ENCODE measurements at places on chromosomes 13 and 19.

DNA sequence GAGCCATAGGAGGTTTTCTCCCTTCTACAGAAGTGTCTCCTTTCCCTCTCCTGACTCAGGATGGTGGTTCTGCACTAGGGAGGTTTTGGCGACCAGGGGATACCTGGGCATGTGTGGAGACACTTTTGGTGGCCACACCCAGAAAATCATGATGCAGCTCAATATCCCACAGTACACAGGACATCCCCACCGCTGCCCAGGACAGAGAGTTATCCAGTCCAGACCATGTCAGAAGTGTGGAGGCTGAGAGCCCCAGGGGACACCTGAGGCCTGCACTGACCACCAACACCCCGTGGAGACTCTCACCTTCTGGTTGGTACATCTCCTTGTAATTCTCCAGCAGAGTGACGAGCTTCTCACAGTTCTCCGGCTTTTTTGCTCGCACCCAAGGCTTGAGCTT is 16.6 kb downstream of the PEG3 start:
- no peaks in the 10 kb centered on the region for H3K27me3 ChIP-seq
- H3K27ac ChIP-seq: no peak overlapping the region
- no peak for DNase-seq
- H3K4me3 ChIP-seq: no peak overlapping the region

- DNase-seq: no peak
- no peaks in the 10 kb centered on the region for H3K27me3 ChIP-seq
- no peak overlapping the region for H3K4me3 ChIP-seq
- no peaks in the 10 kb centered on the region for H3K36me3 ChIP-seq
- no peaks in the 10 kb centered on the region for H3K4me1 ChIP-seq
- no peak overlapping the region for H3K27ac ChIP-seq
Measured at GRCh38 chr19:53594811-53595509, 36.8 kb upstream of the DPRX start.

DNA sequence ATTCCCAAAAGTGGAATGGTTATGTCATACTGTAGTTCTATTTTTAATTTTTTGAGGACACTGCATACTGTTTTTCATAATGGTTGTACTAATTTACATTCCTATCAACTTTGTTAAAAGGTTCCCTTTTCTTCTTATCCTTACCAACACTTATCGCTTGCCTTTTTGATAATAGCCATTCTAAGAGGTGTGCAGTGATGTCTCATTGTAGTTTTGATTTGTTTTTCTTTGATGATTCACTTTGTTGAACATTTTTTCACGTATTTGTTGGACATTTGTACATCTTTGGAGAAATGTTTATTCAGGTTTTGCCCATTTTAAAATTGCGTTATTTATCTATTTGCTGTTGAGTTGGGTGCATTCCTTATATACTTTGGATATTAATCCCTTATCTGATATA is 188.8 kb upstream of the SPRY2 start:
- no peak overlapping the region for H3K4me3 ChIP-seq
- H3K36me3 ChIP-seq: no peaks in the 10 kb centered on the region
- no peak overlapping the region for H3K27ac ChIP-seq
- no peaks in the 10 kb centered on the region for H3K27me3 ChIP-seq
- H3K4me1 ChIP-seq: no peaks in the 10 kb centered on the region

GRCh38 chr19:18954094-18954493 is 13.1 kb upstream of the HOMER3 start:
- H3K27me3 ChIP-seq: no peaks in the 10 kb centered on the region
- no peak overlapping the region for H3K4me3 ChIP-seq
- no peak for DNase-seq
- no peaks in the 10 kb centered on the region for H3K4me1 ChIP-seq
- no peak overlapping the region for H3K27ac ChIP-seq

DNA sequence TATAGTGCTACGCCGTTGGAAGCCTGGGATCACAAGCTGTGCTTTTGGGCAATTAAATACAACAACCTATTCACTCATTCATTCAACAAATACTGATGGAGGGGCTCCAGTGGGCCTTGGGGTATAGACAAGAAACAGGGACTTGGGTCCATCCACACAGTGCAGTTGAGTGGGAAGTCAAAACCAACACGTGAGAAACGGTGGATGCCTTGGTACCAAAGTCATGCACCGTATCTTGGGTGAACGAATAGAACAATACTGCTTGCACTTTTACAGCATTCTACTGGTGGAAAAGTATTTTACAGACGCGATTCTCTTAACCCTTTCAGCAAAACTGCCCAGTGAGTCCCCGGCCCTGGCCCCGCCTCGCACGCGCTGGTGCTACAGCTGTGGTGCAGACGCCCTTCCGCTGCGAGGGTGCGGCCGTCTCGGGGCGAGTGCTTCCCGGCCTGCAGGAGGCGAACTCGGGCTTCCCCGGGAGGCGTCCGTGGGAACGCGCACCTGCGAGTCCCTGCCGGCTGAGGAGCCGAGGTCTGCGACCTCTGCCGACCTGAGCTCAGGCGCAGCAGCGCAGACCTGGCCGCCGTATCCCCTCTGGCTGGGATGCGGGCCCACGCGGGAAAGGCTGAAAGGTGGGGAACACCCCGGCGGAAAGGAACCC is 8.3 kb downstream of the TNFRSF19 start:
- H3K4me3 ChIP-seq: peak overlapping the region; percentile 69
- H3K27me3 ChIP-seq: no peaks in the 10 kb centered on the region
- no peak for DNase-seq
- peak overlapping the region; percentile 86 for H3K27ac ChIP-seq
- H3K36me3 ChIP-seq: no peaks in the 10 kb centered on the region

DNA sequence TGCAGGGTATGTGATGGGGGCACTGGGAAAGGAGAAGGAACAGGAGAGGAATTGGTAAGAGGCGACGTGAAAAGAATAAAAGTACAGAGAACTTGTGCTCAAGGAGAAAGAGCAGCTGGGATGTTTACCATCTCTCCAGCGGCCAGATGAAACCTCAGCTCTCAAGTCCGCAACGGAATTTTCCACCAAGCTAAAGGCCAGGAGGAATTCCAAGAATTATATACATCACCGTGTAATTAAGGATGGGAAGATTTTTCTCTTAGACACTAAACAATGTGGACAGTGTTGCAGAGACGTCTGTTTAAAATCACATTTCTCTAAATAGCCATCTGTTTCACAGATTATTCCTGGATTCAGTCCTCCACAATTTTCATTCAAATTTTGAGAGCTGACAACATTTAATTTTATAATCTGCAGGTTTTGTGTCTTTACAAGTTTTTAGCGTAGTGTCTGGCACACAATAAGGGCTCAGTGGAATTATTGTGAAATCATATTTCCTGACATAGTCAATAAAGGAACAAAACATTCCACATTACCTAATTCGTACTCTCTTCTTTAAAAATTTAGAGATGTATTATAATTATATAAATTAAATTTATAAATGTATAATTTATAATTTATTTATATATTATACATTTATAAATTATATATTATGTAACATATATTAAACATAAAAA is 23.0 kb upstream of the USP29 start:
- DNase-seq: peak; percentile 44
- no peak overlapping the region for H3K27ac ChIP-seq
- H3K4me1 ChIP-seq: peaks cover 8% of the 10 kb centered on the region
- H3K27me3 ChIP-seq: no peaks in the 10 kb centered on the region

DNA sequence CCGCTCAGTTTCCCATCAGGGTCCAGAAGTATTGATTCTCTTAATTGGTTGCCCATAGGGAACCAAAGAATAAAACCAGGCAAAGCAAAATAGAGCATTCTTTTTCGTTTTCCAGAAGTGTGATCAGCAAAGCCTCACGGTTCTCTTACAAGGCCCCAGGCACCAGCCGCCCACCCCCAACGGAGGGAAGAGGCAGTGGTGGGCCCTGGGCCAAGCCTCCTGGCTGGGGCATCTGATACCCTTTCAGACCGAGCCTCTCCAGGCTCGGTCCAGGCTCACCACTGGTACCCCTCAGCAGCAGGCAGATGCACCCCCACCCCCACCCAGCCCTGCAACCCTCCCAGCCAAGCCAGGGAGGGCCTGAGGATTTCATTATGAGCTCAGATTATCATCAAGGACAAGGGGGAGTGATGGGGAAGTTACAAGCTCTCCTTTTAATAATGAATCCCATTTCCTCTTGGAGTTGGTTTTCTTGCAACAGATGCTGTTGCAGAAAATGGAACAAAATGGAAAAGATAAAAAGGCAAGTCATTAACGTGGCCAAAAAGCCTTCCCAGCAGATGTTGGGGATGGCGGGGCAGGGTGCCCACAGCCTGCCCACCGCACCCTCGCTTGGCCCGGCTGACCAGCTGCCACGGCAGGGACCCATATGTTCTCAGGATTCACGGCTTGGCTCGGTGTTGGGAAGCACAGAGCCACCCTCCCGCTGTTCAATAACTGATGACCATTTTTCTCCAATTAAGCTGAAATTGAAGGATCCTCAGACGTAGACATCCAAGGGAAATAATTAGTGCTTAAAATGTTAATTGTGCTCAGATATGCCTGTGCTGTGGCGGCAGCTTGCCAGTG is 45.9 kb upstream of the KCTD15 start:
- no peak overlapping the region for H3K27ac ChIP-seq
- no peak overlapping the region for H3K4me3 ChIP-seq

DNA sequence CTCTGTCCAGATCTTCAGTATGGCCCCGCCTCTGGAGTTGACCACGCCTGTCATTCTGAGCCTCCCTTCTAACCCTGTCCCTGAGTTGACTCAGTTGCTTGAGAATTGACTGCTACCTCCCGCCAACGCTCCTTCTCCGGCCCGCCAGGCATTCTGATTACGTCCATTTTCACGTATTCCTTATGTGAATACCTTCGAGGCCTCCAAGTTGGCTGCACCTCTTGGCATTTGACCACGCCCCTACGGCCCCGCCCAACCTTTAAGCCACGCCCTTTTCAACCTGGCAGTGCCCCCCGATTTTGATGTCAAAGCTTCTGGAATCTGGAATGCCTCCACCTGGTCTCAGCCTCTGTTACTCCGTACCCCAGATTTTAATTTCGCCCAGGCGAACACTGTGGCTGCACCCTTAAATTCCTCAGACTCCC is 1.7 kb upstream of the EML2 start:
- H3K27ac ChIP-seq: no peak overlapping the region
- no peak for DNase-seq
- peaks cover 61% of the 10 kb centered on the region for H3K4me1 ChIP-seq

- H3K36me3 ChIP-seq: no peaks in the 10 kb centered on the region
- DNase-seq: no peak
- H3K27ac ChIP-seq: no peak overlapping the region
- H3K4me1 ChIP-seq: no peaks in the 10 kb centered on the region
- no peaks in the 10 kb centered on the region for H3K27me3 ChIP-seq
Measured at GRCh38 chr13:68128297-68128915, 898.3 kb upstream of the PCDH9 start.

- H3K36me3 ChIP-seq: no peaks in the 10 kb centered on the region
- H3K4me1 ChIP-seq: peaks cover 8% of the 10 kb centered on the region
- no peak overlapping the region for H3K27ac ChIP-seq
- H3K27me3 ChIP-seq: no peaks in the 10 kb centered on the region
Measured at GRCh38 chr13:24670961-24671381, 9.2 kb upstream of the ATP12A start.

DNA sequence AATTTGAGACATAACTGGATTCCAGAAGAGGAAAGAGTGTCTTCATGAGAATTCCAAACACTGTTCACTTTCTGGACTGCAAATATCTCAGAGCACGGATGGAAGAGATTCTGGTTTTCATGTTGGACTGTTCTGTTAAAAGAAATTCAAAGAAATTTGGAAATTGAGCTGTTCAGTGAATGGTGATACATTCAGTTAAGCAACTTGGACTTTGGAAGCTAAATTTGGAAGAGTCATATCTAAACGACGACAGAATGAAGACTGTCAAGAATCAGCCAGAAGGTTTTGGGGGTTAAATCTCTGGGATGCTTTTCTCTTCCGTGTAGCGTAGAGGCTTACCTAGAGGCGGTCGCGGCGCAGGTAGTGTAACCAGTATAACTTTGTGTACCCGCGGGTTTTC is 25.6 kb downstream of the SAFB start:
- DNase-seq: no peak
- H3K27me3 ChIP-seq: no peaks in the 10 kb centered on the region
- H3K36me3 ChIP-seq: peaks cover 69% of the 10 kb centered on the region
- H3K27ac ChIP-seq: no peak overlapping the region
- no peak overlapping the region for H3K4me3 ChIP-seq
- no peaks in the 10 kb centered on the region for H3K4me1 ChIP-seq

DNA sequence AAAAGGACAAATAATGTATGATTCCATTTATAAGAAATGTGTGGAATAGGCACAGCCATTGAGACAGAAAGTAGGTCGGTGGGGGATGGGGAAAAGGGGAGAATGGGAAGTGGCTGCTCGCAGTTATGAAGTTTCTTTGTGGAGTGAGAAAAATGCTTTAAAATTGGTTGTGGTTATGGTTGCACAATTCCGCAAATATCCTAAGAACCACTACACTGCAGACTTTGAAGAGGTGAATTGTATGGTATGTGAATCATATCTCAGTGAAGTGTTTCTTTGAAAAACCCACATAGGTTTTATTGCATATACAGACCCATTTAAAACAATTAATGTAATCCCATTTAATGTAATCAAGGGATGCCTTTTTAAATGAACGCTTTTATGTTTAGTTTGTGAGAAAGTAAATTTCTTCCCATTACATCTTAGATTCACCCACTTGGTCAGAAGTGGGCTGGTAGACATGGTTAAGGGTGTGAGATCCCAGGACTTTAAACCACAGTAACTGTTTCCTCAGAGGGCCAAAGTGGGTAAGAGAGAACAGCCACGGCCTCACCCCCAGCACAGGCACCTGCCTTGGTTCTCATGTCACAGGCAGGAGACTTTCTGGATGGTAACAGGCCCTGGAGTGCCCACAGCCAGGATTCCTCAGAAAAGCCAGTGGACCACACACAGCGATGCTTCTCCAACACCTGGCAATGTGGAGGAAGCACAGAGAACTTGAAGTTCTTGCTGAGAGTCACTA is 119.3 kb upstream of the GJB6 start:
- H3K27me3 ChIP-seq: no peaks in the 10 kb centered on the region
- no peak for DNase-seq
- H3K27ac ChIP-seq: no peak overlapping the region
- H3K4me3 ChIP-seq: no peak overlapping the region

GRCh38 chr13:62537593-62537992 is 1121.9 kb upstream of the PCDH20 start:
- H3K4me3 ChIP-seq: no peak overlapping the region
- no peak overlapping the region for H3K27ac ChIP-seq
- no peaks in the 10 kb centered on the region for H3K36me3 ChIP-seq
- no peak for DNase-seq

DNA sequence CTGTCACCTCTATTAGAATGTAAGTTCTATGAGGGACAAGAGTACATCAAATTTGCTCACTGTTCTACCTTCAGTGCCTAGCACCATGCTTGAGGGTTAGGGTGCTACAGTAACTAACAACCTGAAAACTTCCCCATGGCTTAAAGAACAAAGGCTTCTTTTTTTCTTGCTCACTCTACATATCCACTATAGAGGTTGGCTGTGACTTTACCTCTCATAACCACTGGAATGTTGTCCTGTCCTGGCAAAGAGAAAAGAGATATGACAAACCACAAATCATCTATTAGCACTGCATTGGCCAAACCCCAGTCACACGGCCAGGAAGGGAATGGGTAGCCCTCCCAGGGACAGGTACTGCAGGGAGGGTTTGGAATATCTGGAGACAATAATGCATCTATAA is 23.2 kb upstream of the ACOD1 start:
- no peak for DNase-seq
- H3K27ac ChIP-seq: no peak overlapping the region
- no peaks in the 10 kb centered on the region for H3K27me3 ChIP-seq
- no peaks in the 10 kb centered on the region for H3K36me3 ChIP-seq

Measured in spinal cord (tissue), 10 donors.